RPMI7951 (cell line): ENCODE measurements at places on chromosomes 5 and 9.
A peak's percentile ranks its signal among the peaks of the same experiment; 100 is the strongest.

GRCh38 chr5:14313986-14314690 is 171.0 kb downstream of the TRIO start:
- no peak for DNase-seq

DNA sequence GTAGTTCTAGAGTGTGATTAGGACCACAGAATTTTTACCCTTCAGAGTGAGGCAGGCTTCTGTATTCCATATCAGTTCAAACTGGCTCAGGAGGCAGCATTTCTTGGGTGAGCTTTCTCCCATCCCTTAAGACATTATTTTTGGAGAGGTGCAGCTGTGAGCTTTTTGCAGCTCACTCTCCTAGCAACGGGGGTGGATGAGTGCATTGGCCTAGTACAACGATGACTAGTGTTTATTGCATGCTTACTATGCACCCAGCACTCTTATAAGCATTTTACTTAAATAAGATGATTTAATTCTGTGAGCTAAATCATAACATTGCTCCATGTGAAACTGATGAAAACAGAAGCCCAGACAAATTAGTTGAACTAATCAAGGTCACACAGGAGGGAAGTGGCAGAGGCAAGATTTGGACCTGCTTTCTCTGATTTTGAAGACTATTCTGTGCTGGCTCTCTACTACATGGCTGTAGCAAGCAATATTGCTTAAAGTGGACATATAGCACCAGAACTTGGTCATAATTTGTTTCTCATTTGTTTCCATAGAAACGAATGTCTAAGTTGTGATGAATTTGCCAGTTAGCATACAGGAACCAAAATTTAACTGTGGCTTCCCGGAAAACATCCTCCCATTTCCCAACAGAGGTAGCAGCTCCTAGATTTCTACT is 372.1 kb upstream of the RIOK2 start:
- no peak for DNase-seq

DNA sequence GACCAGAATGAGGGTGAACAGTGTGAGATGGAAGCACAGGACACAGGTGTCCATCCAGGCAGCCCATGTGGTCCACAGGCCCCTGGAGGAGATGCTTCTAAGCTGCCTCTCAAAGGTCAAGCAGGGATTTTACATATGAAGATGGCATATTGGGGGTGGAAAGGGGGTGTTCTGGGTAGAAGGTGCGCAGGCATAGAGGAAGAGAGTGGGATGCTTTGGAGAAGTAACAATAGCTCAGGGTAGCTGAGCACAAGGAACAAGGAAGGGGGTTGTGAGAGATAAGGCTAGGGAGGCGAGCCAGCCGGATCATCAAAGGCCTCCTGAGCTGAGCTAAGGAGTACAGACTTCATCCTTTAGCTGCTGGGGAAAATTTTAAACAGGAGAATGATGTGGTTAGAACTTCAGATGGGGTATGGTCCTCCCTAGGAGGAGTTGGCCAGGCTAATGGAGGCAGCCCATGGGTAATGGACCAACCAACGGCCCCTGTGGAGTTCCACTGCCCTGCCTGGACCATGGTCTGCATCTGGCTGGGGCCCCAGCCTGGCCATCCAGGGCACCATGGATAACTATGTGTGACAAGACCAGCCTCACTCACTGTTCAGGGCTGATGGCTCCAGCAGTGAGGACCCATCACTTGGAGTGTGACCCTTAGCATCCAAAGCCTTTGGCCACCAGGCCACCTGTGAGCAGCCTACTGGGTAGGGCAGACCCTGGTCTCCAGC is 86.8 kb upstream of the TBC1D2 start:
- DNase-seq = no peak

GRCh38 chr9:74960561-74960960 is 7.8 kb upstream of the C9orf40 start:
- DNase-seq = peak; percentile 35

GRCh38 chr5:180595381-180596114 is 4.2 kb upstream of the SCGB3A1 start:
- DNase-seq = no peak

GRCh38 chr5:65952259-65952658 is 25.9 kb downstream of the ERBIN start:
- no peak for DNase-seq
